ENCODE measurements at places on chromosomes 12 and 14.

- no peak for DNase-seq
Measured at GRCh38 chr14:100892496-100893227, 10.9 kb downstream of the RTL1 start.

DNA sequence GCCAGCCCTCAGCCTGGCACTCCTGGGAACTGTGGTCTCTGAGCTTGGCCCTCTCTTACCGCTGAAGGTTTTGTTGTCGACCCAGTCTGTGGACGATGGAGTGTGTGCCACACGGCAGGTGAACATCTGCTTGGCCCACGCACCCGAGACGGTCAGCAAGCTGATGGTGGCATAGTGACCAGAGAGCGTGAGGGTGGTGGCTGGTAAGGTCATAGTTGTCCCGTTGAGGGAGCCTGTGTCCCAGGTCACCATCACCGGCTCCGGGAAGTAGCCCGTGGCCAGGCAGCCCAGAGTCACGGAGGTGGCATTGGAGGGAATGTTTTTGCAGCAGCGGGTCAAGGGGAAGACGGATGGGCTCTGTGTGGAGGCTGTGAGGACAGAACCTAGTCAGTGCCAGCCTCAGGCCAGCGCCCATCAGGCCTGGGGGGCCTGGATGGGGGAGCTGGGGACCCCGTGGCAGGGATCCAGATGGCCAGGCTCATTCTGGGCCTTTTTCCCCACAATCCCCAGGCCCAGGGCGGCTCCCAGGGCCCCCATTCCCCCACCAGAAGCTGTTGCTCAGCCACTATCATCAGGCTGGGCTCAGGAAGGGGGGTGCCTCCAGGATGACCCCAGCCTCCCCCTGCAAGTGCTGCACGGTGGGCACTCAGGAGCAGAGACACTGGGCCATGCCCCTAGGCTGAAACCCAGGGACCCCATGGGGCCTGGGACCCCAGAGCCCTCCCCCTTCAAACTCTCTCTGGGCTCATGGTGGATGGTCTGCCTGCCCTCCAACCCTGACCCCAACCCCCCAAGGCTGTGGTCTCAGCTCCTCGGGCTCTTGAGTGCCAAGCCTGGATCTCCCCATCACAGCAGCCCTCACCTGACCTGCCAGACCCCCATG, 75.2 kb downstream of the TMEM121 start:
- DNase-seq = no peak

DNA sequence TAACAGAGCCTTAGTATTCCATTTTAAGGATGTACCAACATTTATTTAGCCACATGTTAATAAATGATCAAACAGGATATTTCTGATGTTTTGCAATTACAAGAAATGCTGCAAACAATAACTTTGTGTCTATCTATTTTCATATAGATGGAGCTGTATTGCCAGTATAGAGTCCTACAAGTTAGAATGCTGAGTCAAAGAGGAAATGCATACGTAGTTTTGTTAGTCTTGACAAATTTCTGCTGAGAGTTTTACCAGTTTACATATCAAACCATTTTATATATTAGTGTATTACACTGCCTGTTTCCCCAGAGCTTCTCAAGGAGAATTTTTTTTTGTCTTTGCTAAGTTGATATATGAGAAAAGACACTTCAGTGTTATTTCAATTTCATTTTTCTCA, 541.7 kb downstream of the SLC16A7 start:
- DNase-seq = no peak

DNA sequence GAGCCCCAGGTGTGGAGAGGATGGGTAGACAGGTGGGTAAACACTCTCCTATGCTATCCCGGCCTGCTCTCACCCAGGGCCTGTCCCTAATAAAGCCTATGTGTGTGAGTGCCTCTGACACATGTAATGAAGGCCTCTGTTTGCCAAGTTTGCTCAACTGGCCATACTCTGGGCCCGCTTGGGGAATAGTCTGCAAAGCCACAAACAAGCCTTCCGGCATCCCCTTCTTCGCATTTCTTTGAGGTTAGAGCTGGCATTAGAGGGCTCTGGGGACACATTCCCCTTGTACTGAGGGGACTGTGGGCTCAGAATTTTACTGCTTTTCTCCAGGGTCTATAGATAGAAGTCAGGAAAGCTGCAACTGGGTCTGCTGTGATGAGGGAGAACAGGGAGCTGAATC, 240.5 kb downstream of the C12orf75 start:
- no peak for DNase-seq

- DNase-seq = no peak
Measured at GRCh38 chr12:53599579-53599978, 26.6 kb downstream of the ATF7 start.

DNA sequence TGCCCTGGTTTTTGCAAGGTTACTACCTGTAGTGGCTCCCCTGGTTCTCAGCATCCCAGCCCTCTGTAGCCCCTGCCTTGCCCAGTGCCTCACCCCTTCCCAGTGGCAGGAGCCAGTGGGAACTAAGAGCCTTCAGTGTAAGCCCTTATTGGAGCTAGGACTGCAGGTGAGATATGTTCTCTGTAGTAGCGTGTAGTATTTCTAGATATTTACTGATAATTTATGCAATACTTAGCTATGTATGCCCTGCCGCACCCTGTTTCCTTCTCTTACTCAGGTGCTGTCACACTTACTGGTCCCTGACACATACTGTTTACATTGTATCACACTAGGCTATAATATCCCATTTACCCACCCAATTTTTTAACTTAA, 3.6 kb downstream of the BMAL2 start:
- DNase-seq = no peak

GRCh38 chr12:57368349-57369095, 62.3 kb downstream of the R3HDM2 start:
- peak; percentile 80 for DNase-seq

DNA sequence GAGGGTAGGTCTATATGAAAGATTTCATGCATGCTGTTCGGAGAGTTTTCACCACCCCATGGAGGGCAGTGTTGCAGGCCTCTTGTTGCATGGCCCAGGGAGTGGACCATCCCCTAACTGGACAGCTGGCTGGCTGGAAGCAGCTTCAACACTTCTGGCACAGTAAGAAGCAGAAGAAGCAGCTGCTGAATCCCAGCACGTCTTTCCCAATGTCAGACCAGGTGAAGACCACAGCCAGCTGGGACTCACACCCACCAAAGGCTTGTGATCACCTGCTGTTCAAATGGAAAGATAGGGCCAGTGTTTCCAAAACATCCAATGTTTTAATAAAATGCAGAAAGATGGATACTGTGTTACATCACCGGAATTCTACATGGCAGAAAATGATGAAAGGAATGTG, 1423.6 kb downstream of the AACS start:
- no peak for DNase-seq

GRCh38 chr12:106304001-106304421, 1.5 kb downstream of the TCP11L2 start:
- no peak for DNase-seq

DNA sequence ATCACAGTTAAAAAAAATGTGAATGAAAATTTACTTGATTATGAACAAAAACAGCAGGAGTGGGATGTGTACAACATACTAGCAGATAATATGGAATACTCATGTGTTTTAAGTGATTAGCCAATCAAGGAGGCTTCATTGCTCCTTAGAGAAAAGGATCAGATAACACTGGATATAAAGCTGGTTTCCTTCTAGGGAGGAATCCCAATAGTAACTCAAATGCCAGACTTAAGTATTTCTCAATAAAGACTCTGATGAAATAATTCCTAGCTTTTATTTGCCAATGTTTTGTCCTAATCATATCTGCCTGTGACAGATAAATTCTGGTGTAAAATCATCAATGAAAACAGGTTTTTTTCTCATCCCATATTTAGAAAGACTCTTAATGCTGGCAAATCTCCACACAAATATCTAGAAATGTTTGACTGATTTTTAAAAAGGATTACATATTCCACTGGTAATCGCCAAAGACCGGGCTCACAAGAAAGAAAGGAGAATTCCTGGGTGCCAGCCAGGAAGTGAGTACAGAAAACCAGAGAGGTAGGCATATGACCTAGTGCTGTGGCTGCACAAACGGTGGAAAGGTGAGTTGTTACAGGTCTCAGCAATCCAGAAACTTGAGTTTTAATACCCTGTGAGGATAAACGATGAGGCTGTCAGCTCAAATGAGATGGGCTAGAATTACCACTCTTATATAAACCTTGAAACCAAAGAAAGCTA, 108.6 kb upstream of the TTC7B start:
- no peak for DNase-seq

DNA sequence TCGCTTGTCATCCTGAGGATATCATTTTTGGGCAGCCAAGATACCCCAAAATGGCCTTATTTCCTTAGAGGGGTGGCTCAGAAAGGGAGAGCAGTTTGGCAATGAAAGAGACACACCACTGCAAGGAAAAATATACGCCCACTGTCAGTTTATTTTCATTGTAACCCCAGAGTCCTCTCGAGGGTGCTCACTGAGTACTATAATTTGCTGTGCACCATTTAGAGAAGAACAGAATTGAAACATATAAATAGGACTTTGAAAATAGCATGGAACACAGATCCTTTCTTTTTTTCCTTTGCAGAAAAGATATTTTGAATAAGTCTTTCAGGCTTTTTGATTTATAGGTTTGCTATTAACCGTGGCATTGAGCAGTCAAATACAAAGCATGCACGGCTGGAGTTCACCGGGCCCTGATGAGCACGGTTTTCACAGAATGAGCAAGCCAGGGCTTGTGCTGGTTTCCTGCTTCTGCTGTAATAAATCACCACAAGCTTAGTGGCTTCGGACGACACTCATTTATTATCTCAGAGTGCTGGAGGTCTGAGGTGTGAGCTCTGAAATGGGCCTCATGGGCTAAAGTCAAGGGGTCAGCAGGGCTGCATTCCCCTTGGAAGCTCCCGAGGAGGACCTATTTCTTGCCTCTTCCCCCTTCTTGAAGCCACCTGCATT, 152.3 kb downstream of the ZNF664 start:
- no peak for DNase-seq

DNA sequence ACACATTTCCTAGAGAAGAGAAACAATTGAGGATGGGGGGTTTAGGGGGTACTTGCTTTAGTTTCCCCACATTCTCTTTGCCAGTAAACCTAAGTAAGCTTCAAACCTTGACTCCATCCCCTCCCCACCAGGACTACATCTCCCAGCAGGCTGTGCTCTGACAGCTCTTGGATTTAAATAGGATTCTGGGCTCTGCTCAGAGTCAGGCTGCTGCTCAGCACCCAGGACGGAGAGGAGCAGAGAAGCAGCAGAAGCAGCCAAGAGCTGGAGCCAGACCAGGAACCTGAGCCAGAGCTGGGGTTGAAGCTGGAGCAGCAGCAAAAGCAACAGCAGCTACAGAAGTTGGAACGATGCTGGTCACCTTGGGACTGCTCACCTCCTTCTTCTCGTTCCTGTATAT, 20.6 kb downstream of the RDH12 start:
- no peak for DNase-seq

- no peak for DNase-seq
Measured at GRCh38 chr14:67673451-67673850, 981 bp downstream of the VTI1B start.

GRCh38 chr12:43008953-43009845, 419.7 kb upstream of the PRICKLE1 start:
- DNase-seq = no peak

- no peak for DNase-seq
Measured at GRCh38 chr12:28905220-28905955, 243.7 kb upstream of the FAR2 start.

DNA sequence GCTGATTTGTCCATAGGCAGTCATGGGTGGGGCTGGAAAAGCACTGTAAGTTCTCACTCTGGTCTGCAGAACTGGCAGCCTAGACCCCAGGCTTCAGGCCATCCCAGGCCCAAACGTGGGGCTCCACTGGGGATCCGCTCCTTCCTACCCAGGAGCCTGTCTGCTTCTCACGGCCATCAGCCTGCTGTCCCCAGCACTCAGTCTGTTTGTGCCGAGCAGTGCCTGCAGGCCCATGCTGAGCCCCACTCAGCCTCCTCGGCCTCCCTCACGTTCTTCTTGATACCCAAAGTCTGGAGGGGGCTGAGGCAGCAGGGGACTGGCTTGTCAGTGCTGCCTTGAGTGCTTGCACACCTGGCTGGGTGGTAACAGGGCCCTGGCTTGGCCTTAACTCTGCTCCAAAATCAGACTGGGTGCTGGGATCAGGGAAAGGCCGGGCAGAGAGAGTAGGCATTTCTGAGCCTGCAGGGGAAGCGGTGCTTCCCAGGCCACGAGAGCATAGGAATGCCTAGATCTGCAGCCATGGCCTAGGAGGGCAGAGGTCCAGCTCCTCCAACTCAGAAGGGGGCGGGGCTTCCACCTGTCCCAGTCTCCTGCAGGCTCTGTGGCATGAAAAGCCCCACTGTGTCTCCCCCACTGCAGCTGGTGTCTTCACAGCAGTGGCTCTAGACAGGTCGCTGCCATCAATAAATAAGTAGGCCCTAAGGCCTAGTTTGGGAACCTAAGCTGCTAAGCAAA, 772.4 kb upstream of the FBXO33 start:
- no peak for DNase-seq

DNA sequence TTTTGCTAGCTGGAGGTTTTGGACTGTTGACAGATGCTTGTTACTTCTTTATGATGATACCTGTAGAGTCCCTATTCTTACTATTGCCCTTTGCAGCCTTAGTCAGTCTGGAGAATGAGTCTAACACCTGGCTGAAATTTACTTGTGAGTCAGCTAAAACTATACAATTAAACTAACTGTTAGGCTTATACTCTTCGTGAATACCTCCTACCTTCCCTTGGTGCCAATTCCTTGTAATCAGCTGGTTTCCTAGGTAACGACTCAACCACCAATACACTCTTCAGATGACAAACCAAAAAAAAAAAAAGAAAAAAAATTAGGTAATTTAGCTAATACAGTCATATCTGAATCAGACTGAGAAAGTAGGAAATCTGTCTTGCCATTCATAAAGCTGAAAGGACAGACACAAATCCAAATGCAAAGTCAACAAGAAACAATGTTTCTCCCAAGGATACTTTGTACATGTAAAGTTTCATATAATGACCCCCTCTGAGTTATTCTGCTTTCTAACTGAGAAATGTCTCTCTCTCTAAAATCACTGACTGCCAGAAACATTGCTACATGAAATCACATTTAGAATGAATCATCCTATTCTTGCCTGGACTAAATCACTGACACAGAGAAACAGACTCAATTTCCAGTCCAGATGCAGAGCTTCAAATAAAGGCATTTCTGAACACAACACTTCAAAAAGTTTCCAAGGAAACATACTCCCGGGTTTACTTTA, 56.5 kb upstream of the CDKL1 start:
- no peak for DNase-seq

DNA sequence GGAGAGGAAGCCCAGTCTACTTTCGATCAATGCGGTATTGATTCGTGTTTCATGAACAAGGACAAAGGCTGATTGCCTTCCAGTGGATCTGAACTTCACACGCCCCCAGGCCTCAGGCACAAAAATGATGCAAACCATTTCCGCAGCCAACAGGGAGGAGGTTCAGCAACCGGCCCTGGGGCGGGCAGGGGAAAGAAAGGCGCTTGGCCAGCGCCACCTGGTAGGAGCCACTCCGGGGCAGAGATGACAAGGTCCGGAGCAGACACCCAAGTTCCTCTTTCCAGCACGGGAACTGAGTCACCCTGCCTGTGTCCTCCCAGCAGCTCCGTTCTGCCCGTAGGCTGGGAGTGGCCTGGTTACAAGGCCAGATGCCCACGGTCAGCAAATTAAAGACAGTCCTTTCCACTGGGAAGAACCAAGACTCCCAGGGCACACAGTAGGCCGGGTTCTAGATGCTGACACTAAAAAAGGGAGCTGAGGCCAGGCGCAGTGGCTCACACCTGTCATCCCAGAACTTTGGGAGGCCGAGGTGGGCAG, 136.3 kb downstream of the SCARB1 start:
- no peak for DNase-seq

Data from HuH-7.5 (cell line).